Dermis blood vessel endothelial cell (primary cell): ENCODE measurements at places on chromosomes 3 and 15. TPM values are rescaled to one million over a fixed set of nuclear protein-coding genes. Genes with fewer than 3 reads are reported as not detected.

LTK gene
- total RNA-seq = 0.09 TPM in 1 of 2 replicates, not detected in the other

ARPIN gene
- 14.8 and 15.7 TPM in 2 replicates for total RNA-seq

ATP13A5 gene
- total RNA-seq = not detected in 2 replicates

MIX23 gene
- 30.6 and 36.8 TPM in 2 replicates for total RNA-seq

SLC28A2 gene
- total RNA-seq = not detected in 2 replicates

ADAMTSL3 gene
- 6.0 and 15.1 TPM in 2 replicates for total RNA-seq

TICRR gene
- total RNA-seq = 2.2 and 7.0 TPM in 2 replicates

RHCG gene
- not detected in 2 replicates for total RNA-seq

PLCL2 gene
- 12.4 and 14.8 TPM in 2 replicates for total RNA-seq

GABPB1 gene
- 110 and 113 TPM in 2 replicates for total RNA-seq

FSIP1 gene
- 0.37 and 0.85 TPM in 2 replicates for total RNA-seq

NDUFB5 gene
- total RNA-seq = 92.3 and 152 TPM in 2 replicates

LHFPL4 gene
- not detected in 2 replicates for total RNA-seq

AGTR1 gene
- total RNA-seq = under 0.01 TPM in 1 of 2 replicates, not detected in the other

MNS1 gene
- under 0.01 and 0.74 TPM in 2 replicates for total RNA-seq

FAM43A gene
- 313 and 423 TPM in 2 replicates for total RNA-seq

QRICH1 gene
- 62.0 and 110 TPM in 2 replicates for total RNA-seq

TMA7 gene
- 223 and 272 TPM in 2 replicates for total RNA-seq

PLOD2 gene
- total RNA-seq = 124 and 201 TPM in 2 replicates

SAMD7 gene
- total RNA-seq = not detected in 2 replicates

SI gene
- not detected in 2 replicates for total RNA-seq

TMCO5A gene
- total RNA-seq = not detected in 2 replicates

SST gene
- not detected in 2 replicates for total RNA-seq

CHRD gene
- 0.23 and 0.34 TPM in 2 replicates for total RNA-seq

ANAPC13 gene
- total RNA-seq = 80.8 and 87.0 TPM in 2 replicates

TNIK gene
- 8.2 and 30.3 TPM in 2 replicates for total RNA-seq

NUSAP1 gene
- 39.0 and 113 TPM in 2 replicates for total RNA-seq

CFAP20DC gene
- total RNA-seq = 1.2 and 1.5 TPM in 2 replicates

C2CD4B gene
- total RNA-seq = 34.9 and 96.0 TPM in 2 replicates

EPB42 gene
- total RNA-seq = not detected in 2 replicates

CCRL2 gene
- 5.1 and 5.7 TPM in 2 replicates for total RNA-seq

DUOX2 gene
- not detected in 2 replicates for total RNA-seq

CCDC32 gene
- 20.3 and 25.7 TPM in 2 replicates for total RNA-seq

CCR9 gene
- not detected in 2 replicates for total RNA-seq

CGNL1 gene
- total RNA-seq = 16.3 and 21.1 TPM in 2 replicates

DUOX1 gene
- total RNA-seq = not detected in 2 replicates

WDR76 gene
- total RNA-seq = 10.4 and 17.8 TPM in 2 replicates

TRAT1 gene
- not detected in 2 replicates for total RNA-seq

C3orf62 gene
- total RNA-seq = 1.4 and 1.5 TPM in 2 replicates

RHOA gene
- total RNA-seq = 657 and 682 TPM in 2 replicates

ONECUT1 gene
- not detected in 2 replicates for total RNA-seq

POMGNT2 gene
- total RNA-seq = 3.2 and 7.5 TPM in 2 replicates

ERC2 gene
- total RNA-seq = 0.79 and 2.4 TPM in 2 replicates

TMEM207 gene
- total RNA-seq = not detected in 2 replicates

VPS39 gene
- total RNA-seq = 47.0 and 53.4 TPM in 2 replicates

GP5 gene
- total RNA-seq = under 0.01 and 0.28 TPM in 2 replicates

C15orf39 gene
- 7.0 and 12.4 TPM in 2 replicates for total RNA-seq

NECTIN3 gene
- 57.7 and 106 TPM in 2 replicates for total RNA-seq

SRP14 gene
- 236 and 391 TPM in 2 replicates for total RNA-seq

SLC2A2 gene
- total RNA-seq = not detected in 2 replicates

ZNF660 gene
- 0.79 and 2.2 TPM in 2 replicates for total RNA-seq

GCNT3 gene
- 0.17 TPM in 1 of 2 replicates, not detected in the other for total RNA-seq

DAPK2 gene
- total RNA-seq = 6.5 and 21.1 TPM in 2 replicates

TF gene
- total RNA-seq = under 0.01 and 0.85 TPM in 2 replicates
